Esophagus squamous epithelium (tissue), 5 donors: ENCODE measurements at places on chromosomes 6 and 20.

- no peak for DNase-seq
These were observed 5.8 kb downstream of the C6orf132 start for GRCh38 chr6:42136508-42137193.

DNA sequence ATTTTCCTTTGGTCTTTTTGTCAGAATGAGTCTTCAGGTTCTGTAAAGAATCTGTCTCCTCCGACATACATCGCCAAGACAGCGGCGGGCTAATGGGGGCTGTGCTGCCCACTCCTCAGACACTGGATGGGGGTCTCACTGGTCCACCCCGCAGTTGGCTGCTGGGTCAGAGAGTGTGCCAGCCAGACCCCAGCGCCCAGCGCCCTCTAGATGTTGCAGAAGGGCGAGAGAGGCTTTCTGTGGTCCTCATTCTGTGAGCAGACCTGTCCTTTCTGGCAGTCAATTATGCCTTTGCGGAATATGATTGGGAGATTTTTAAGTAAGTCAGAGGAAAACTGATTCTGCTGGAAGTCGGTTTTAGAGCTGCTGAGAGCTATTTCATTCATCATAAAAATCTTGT, 7.8 kb upstream of the CCR6 start:
- no peak for DNase-seq

- DNase-seq, result no peak
These were observed 97.4 kb downstream of the IYD start for GRCh38 chr6:150466196-150466595.

DNA sequence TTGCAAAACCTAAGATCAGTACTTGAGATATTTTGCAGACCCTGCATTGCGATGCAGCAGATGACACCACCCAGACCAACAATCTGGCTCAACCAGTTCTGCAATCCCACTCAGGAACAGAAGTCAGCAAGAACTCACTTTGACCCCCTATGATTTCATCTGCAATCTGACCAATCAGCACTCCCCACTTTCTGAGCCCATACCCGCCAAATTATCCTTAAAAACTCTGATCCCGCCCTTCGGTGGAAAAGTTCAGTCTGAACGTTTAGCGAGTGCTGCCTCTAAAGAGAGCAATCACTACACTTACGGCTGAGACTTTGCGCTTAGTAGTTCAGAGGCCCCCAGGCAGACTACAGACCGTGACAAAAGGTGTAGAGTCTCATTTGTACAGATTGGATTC, 17.3 kb upstream of the KIAA1586 start:
- DNase-seq, result no peak

GRCh38 chr6:21354805-21355238, 238.7 kb upstream of the SOX4 start:
- DNase-seq, result no peak

GRCh38 chr20:60210779-60211617, 252.8 kb downstream of the CDH26 start:
- no peak for DNase-seq

DNA sequence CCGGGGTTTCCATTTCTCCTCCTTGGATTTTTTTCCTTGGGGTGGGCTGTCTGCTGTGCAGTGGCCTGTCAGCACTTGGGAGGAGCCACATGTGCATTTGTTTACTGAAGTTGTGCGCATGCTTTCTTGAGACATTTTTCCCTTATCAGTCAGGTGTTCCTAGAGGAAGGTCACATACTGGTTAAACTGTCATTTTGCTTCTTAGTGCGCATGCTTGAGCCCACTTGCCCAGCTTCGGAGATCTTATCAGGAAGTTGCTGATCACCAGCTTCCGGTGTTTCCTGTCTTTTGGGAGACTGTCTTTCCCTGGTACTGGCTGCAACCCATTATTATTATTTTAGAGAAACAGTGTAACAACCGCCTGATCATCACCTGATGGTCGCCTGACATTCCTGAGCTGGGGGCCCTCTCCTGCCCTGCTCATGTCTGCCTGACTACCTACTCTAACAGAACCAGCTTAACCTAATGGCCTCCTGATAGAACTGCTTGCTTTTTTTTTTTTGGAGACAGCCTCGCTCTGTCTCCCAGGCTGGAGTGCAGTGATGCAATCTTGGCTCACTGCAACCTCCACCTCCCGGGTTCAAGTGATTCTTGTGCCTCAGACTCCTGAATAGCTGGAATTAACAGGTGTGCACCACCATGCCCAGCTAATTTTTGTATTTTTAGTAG, 378 bp upstream of the ERVFRD-1 start:
- no peak for DNase-seq
